ENCODE measurements at places on chromosomes 5 and 9.

- DNase-seq: no peak
Observed at GRCh38 chr5:159547466-159548195, 217.3 kb upstream of the IL12B start.

GRCh38 chr5:52945040-52945439 lies 44.1 kb upstream of the ITGA2 start:
- DNase-seq: no peak

GRCh38 chr9:20528253-20528652 lies 94.0 kb downstream of the MLLT3 start:
- DNase-seq: no peak

- no peak for DNase-seq
Observed at GRCh38 chr5:96577909-96578308, 84.3 kb upstream of the CAST start.

DNA sequence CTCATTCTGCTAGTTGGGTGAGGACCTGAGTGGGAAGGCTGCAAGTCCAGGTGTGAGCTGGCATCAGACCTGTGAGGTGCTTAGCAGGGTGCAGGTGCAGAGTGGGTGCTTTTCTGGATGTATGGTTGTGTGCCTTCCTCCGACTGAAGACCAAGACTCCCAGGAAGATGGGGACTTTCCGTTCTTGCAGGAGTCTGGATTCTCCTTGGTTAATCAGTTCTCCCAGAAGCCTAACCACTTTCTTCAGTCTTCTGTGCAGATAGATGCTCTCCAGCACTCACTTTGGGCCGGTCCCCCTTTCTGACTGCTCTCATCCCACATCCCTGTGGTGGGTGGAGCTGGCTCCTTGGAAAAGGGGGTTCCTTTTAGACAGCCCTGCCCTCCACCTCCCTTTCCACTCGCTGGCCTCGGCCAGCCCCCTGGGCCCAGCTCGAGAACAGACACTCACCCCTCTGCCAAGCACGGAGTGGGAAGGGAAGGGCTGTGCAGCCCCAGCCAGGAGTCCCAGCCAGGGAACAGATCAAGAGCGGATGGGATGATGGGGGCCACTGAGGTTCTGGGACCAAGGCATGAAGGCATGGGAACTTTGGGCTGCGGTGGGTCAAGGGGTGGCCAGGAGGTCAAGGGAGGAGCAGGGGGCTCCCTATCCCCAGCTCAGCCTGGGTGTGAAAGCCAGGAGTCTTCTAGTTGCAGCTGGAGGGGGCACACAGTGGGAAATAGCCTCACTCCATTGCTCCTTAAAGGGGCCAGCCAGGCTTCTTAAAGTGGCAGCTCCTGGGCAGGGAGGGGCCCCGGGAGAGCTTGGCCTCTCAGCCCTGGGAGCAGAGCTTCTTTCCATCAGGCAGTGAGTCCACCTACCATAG lies 62.4 kb downstream of the FGF18 start:
- DNase-seq: no peak

DNA sequence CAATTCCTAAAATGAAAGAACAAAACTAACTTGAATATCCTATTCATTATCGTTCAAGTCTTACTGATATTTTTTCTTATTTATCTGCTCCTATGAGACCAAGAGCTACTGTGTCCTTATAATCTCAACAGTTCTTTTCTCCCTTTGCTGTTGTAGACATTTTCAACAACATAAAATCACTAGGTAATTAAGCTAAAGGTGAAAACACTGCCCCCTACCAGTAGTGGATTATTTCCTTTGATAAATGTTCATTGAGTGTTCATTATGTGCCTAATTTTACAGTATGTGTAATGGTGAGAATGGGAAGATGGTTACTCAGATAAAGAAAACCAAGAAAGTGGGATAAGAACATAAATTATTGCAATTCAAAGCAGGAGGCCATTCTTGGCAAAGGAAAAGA lies 41.4 kb upstream of the PAPPA start:
- DNase-seq: no peak

GRCh38 chr5:908172-908571 lies 15.5 kb downstream of the TRIP13 start:
- DNase-seq: no peak

All from activated CD8-positive, alpha-beta memory T cell treated with anti-CD3 and anti-CD28 coated beads for 1 hour (primary cell).